ENCODE measurements at places on chromosomes 3 and 15. TPM values are rescaled to one million over a fixed set of nuclear protein-coding genes. Genes with fewer than 3 reads are reported as not detected.

RFTN1 gene
- total RNA-seq, result 7.5 TPM

TUSC2 gene
- total RNA-seq, result 10.6 TPM

RASGRF1 gene
- 8.5 TPM for total RNA-seq

OXSR1 gene
- total RNA-seq, result 57.0 TPM

CDCP1 gene
- total RNA-seq, result 1.6 TPM

PLSCR2 gene
- not detected for total RNA-seq

GOLGA6B gene
- total RNA-seq, result not detected

OR5H6 gene
- total RNA-seq, result not detected

TGM4 gene
- not detected for total RNA-seq
